ENCODE measurements at places on chromosomes 16 and 17.

DNA sequence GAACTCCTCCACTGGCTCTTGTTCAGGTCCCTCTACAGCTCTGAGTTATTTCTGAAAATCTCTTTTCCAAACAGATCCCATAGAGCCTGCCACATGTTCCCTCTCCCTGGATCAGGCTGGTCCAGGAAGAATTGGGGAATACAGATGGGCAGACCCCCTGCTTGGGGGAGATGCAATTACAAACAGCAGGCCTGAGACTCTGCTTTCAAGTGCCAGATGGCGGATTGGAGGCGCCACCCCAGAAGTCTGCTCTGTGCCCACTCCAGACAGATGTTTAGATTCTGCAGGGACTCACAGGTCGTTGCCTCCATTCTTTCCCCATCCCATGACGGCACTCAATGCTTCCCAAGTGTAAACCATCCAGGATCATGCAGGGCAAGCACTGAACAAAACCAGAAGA lies 316.6 kb downstream of the SLC39A11 start:
- peak; percentile 99 for DNase-seq

DNA sequence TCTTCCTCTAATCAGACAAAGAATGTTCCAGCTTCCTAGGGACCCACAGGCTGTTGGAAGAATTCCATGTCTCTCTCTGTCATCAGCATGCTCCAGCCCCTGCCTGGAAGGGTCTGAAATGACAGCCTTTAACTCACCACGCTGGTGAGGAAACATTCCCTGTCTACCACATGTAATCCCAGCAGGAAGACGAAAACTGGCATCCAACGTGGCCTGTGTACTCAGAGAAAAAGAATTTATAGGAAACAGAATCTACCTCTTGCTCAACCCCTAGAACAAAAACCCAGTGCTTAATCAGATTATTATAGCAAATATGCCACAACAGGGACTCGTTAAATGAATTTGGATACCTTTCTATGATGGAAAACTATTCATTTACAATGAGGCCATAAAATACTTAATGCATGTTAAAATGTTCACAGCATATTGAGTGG lies 147.3 kb upstream of the FOXF1 start:
- no peak for DNase-seq

DNA sequence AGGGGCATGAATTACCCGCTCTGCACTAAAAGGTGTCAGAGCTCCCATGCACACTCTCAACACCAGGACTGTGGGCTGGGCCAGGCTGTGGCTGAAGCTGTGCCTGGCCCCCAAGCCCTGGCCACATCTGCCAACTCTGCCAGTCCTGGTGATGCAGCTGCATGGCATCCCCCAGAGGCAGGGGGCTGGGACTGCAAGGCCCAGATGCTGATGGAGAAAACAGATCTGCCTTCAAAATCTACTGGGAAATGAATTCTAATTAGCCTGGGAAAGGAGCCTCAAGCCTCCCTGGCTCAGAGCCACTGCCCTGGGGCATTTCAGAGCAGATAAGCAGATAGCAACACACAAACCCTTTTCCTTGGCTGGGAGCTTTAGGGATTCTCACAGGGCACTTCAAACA lies 3.4 kb downstream of the CHST6 start:
- DNase-seq, result peak; percentile 40

- DNase-seq, result no peak
These were observed 16.5 kb upstream of the ZNF750 start for GRCh38 chr17:82856361-82856760.

- no peak for DNase-seq
These were observed 31.9 kb downstream of the TENT4B start for GRCh38 chr16:50185005-50185505.

GRCh38 chr16:25135254-25135878 lies 23.8 kb downstream of the LCMT1 start:
- peak; percentile 23 for DNase-seq

DNA sequence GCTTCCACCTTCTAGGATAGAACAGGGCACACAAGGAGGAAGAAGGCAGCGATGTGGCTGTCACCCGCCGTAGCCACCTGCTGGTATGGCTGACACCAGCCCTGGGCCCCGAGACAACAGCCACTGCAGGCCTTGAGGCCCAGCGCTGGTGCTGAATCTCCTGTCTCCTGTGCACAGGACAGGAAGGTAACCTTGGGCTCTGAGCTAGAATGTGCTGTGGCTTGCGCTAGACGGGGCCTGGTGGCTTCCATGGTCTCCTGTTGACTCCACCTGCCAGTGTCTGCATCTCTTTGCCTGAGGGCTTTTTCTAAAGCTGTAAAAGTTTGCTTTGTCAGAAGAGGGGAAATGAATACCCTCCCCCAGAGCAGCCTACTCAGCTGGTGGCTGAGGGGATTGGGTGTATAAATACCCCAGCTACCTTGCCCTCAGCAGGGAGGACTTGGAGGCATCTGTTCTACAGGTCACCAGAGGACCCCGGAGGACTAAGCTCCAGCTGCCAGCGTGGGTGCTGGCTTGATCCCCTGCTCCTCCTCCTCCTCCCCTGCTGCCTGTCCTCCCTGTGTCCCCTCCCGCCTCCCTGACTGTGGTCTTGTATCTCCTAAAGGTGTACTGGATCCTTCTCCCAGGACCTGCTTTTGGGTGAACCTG lies 76.1 kb upstream of the SDK2 start:
- peak; percentile 47 for DNase-seq

DNA sequence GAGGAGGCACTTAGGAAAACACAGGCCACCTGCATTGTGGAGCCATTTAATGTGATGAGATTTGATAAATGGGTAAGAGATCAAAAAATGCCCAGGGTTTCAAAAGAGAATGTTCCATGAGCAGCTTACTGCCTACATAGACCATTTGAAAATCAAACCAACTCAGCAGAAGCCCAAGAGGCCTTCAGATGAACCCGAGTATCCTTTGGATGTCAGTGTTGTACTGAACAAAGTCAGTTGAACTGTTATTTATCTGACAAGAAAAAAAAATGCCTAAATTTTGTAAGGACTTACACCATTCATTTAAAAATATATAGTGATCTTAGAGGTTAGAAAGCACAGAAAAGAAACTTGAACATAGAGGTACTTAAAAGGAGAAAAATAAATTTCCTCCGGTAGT lies 381.7 kb downstream of the ZFHX3 start:
- DNase-seq, result peak; percentile 7

GRCh38 chr17:4679658-4680057 lies 24.3 kb downstream of the PELP1 start:
- DNase-seq, result no peak

DNA sequence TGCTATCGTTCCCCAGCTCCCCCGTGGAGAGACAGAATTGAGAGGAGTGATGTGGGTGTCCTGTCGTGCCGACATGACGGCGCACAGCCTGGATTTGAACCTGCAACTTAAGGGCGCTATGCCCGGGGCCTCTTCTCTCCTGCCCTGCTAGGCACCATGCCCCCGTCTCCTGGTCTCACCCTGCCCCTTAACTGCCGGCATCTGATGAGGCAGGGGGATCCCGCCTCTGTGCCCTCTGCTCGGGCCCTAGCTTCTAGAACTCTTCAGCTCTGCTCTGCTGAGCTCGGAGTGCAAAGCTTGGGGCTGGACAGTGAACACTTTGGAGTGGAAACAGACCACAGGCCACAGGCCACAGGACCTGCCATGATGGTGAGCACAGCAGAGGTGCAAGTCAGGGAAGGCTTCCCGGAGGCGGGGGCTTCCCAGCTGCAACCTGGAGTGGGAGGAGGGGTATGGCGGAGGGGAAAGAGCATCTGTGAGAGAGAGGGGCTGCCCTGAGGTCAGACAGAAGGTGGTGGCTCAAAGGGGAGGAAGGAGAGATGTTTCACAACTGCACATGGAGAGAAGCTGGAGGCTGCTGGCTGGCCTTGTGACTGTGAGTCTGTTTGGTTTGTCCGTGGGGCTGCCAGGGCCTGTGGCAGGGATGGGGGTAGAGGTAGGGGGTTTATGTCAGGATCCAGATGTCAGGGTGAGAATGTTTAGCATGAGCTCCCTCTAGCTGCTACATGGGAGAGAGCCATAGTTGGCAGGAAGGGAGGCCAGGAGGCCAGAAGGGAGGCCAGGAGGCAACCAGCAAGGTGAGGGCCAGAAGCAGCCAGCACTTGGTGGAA lies 107.8 kb downstream of the CRLF3 start:
- DNase-seq, result peak; percentile 60

- no peak for DNase-seq
These were observed 17.4 kb downstream of the GLIS2 start for GRCh38 chr16:4333308-4333638.

DNA sequence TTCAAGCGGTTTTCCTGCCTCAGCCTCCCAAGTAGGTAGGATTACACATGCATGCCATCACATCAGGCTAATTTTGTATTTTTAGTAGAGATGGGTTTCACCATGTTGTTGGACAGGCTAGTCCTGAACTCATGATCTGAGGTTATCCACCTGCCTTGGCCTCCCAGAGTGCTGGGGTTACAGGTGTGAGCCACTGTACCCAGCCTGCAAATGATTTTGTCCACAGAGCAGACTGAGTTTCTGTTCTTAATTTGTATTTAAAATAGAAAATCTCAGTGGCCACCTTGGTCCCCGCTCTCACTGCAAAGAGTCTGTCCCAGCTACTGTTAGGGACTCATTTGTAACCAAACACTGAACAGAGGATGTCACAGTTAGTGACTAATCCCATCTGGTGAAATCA lies 415.7 kb upstream of the RBFOX1 start:
- DNase-seq, result no peak

DNA sequence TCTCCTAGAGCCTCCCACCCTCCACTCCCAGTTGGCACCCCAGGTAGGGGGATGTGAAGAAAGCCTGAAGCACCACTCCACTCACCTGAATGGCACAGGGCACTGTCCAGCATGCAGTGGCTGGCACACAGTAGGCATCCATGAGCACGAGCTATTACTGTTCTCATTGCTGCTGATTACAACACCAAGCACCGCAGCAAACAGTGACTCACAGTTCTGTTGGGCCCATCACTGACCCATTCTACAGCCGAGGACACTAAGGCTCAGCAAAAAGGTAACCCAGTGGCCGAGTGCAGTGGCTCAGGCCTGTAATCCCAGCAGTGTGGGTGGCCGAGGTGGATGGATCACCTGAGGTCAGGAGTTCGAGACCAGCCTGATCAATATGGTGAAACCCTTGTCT lies 2.7 kb downstream of the ZSCAN10 start:
- no peak for DNase-seq

GRCh38 chr16:58053682-58054005 lies 28.1 kb downstream of the MMP15 start:
- no peak for DNase-seq

- no peak for DNase-seq
These were observed 264.5 kb downstream of the PMP22 start for GRCh38 chr17:15000661-15001060.

DNA sequence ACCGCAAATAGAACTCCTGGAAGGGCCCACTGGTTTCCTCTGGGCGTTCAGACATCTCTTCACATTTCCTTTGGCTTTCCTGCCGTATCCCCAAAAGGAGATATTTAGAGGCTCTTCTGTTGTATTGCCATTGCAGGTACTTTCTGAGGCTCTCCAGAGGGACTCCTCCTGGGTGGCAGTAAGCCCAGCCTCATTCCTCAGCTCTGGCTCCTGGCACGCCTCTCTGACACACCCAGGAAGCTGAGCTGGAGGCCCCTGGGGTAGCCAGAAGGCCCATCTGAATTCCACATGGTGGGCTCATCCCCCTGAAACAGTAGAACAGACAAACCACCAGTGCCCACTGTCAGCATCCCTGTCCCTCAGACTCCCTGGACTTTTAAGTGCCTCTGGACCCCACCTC lies 206.7 kb downstream of the PARN start:
- no peak for DNase-seq

DNA sequence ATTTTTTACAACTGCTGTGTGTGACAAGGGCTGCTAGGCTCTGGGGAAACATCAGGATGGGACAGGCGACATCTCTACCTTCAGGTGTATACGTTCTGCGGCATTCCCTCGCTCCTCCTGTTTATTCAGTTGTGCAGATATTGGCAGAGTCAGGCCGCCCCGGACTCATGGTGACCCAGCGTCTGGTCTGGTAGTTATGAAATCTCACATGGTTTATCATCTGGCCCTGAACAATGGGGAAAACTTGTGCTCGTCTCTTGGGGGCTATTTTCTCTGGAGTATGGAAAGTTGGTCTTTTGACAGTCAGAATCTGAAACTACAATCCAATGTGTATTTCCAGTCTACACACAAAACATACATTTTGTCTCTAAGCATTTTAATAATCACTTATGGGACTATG lies 3.3 kb downstream of the MARCHF10 start:
- DNase-seq, result no peak

- no peak for DNase-seq
These were observed 377 bp downstream of the SLC13A5 start for GRCh38 chr17:6712854-6713129.

GRCh38 chr16:50578137-50578536 lies 29.9 kb downstream of the NKD1 start:
- no peak for DNase-seq

- no peak for DNase-seq
These were observed 36.8 kb downstream of the HS3ST3B1 start for GRCh38 chr17:14337596-14338079.

- DNase-seq, result no peak
These were observed 16.5 kb downstream of the PHKB start for GRCh38 chr16:47477679-47478078.

- DNase-seq, result no peak
These were observed 27.3 kb downstream of the SRCIN1 start for GRCh38 chr17:38578229-38579082.

DNA sequence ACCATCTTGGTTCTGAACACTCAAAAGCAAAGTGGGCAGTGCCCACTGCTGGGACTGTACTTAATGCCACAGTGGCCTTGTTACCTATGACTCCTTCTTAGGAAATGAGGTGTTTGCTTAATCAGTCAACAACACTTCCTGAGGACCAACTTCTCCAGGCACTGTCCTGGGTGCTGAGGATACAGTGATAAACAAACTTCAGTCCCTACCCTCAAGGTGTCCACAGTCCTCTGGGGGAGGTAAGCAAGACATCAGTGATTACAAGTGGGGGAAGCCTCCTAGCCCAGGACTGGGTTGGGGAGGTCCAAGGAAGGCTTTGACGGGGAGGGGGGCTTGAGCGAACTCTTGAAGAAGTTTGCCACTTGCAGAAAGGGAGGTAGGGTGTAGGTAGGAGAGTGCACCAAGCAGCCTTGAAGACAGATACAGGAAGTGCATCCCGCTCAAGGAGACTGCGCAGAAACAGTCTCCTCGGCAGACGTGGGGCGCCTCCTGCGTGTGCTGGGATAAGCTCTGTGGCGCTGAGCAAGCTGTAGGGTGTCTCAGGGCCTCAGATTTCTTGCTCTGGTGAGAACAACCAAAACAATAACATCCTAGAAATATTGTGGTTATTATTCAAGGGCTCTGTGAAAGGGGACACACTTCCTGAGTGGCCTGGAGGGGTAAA lies 2.6 kb upstream of the ABCC3 start:
- DNase-seq, result no peak

DNA sequence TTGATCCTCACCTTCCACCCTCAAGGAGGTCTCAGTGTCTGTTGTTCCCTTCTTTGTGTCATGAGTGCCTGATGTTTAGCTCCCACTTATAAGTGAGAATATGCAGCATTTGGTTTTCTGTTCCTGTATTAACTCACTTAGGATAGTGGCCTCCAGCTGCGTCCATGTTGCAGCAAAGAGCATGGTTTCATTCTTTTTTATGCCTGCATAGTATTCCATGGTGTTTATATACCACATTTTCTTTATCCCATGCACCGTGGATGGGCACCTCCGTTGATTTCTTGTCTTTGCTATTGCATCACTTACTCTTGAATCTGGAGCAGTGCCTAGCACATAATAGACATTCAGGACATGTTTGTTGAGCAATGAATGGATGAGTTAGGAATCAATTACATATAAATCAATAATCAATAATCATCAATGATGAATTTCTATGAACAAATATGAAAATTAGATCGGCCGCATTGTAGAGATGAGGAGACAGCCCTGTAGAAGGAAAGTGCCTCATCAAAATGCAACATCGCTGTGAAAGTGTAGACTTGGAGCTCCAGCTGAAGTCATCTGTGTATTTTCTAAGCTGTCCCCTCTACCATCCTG lies 129.5 kb downstream of the PRKCB start:
- no peak for DNase-seq

Measured in NCI-H524 (cell line).